ENCODE measurements at places on chromosomes 6 and 20.

- no peak for DNase-seq
Observed at GRCh38 chr6:119343167-119343566, 6.4 kb downstream of the MAN1A1 start.

DNA sequence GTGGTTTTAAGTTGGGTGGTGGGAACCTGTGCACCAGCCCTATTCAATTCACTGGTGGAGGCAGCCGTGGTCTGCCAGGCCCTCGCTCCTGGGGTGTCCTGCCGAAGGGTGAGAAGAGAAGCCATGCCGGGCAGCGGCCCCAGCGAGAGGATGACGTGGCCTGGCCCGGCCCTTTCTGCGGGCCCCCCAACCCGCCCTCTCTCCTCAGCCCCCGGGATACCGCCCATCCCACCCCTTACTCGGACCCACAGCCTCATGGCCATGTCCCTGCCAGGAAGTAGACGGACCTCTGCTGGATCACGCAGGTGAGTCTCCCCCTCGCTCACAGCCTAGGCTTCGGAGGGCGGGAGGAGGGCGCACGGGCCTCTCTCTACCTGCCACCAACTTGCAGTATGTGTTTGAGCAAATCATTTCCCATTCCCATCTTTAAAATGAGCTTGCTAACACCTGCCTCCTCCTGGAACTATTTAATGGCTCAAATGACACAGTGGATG is 30.1 kb downstream of the SNPH start:
- no peak for DNase-seq

DNA sequence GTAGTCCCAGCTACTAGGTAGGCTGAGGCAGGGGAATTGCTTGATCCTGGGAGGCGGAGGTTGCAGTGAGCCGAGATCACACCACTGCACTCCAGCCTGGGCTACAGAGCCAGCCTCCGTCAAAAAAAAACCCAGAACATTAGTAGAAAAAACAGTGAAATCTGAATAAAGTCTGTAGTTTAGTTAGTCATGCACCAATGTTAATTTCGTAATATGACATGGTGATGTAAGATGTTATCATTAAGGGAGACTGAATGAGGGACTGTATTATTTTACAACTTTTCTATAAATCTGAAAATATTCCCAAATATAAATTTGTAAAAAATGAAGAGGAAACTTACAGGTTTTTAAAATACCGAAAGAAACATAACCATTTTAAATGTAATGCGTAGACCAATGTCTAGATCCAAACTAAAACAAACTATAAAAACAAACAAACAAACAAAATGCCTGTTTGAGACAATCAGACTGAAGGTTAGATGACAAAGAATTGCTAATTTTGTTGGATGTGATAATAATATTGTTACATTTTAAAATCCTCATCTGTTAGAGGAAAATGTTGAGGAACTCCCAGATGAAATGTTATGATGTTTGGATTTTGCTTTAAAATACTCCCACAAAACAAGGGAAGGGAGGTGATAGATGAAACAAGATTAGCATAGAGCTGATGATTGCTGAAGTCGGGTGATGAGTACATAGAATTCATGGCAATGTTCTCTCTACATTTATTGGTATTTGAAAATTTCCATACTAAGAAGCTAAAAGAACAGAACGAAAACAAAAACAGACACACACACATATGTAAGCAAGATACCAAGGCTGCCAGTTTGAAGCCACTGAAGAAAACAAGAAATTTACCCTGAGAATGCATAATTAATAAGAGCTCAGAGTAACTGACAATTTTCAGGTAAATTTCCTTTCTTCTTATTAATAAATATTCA is 1.8 kb downstream of the GSTA4 start:
- DNase-seq, result no peak

- no peak for DNase-seq
Observed at GRCh38 chr20:11849270-11849915, 68.3 kb upstream of the BTBD3 start.

DNA sequence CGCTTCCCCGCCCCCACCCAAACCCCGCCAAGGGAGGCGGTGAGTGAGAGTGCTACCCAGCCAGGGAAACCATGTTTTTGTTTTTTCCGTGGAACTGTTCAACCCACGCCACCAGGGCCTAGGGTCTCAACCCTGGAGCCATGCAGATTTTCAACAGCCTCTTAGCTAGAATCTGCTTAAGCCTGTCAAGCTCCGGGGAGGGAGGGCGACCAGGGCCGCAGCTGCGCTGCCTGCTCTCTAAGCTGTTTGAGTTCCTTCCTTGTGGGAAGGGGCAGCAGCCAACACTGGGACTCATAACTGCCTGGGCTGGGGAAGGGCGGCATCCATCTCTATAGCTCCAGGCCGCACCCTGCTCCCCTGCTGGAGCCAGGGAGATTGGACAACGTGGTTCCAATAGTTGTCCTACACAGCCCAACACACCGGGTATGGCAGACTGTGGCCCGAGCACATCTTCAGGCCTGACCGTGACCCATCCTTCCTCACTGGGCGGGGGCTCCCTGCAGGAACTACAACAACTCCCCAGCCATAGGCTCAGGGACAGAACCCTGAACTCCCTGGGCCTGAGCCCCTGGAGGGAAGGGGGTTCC is 1065.7 kb upstream of the MANEA start:
- DNase-seq, result no peak

DNA sequence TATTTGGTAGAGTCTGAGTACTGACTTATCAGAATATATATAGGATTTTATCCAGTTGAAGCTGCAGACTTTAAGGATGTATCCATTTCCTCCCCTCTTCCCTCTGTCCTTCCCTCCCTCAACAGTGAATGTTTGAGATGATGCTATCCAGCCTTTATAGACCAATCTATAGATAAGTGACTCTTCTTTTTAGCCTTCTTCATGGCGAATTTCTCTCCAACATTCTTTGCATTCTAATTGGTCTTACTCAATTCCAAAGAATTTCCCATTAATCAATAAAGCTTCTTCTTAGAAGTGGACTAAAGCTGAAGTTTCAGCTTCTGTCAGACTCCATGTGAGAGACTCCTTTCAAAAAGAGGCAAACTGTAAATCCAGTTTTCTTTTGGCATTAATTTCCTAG is 99.3 kb downstream of the AIG1 start:
- no peak for DNase-seq

- no peak for DNase-seq
Observed at GRCh38 chr20:39150501-39150900, 188.4 kb downstream of the DHX35 start.

DNA sequence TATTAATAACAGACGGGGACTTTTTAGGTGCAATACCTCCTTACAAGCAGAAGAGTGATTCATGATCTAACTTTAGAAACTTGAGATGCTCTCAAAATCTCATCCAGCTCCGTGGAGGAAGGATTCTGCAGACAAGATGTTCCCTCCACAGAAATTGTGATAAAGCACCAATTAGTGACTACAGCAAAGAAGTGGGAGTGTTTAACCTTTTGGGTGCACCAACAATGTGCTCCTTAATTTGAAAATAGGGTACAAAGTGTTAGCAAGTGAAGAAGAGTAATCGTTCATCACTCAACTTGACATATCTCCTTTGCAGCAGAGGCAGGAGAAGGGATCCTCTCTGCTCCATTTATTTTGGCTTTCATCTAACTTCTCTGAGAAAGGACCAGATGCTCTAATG is 22.8 kb upstream of the SCP2D1 start:
- no peak for DNase-seq

- no peak for DNase-seq
Observed at GRCh38 chr6:22756365-22756764, 187.0 kb downstream of the HDGFL1 start.

- DNase-seq, result no peak
Observed at GRCh38 chr6:52910091-52910490, 593 bp upstream of the GSTA3 start.

- no peak for DNase-seq
Observed at GRCh38 chr6:29762781-29763214, 39.6 kb downstream of the HLA-F start.

DNA sequence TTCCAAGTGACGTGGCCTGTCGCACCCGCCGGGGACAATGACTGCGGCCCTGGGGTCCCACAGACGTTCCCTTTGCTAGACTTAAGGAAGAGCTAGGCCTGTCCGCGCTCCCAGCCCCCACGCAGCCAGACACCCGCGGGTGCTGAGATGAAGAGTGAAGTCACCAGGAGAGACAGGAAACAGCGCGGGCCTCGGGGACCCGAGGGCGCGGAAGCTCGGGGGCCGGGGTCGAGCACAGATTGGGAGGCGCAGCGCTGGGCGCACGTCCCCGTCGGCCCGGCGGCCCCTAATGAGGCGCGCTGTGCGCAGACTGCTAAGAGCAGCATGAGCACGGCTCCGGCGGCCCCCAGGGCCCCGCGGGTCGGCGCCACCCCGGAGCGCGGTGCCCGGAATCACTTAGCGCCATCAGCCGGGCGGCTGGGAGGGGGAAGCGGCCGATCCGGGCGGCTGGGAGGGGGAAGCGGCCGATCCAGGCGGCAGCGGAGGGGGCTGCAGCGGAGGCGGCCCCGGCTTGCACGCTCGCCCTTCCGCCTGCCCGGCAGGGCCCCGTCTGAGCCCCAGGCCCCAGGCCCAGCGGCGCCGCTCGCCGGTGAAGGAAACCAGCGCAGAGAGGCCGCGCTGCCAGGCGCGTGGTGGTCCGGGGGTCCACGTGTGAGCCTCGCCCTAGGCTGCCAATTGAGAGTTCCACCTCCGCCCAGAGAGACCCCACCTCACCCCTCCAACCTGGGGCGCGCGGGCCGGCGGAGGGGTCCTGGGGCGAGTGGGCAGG is 8.3 kb upstream of the AVP start:
- DNase-seq, result no peak

DNA sequence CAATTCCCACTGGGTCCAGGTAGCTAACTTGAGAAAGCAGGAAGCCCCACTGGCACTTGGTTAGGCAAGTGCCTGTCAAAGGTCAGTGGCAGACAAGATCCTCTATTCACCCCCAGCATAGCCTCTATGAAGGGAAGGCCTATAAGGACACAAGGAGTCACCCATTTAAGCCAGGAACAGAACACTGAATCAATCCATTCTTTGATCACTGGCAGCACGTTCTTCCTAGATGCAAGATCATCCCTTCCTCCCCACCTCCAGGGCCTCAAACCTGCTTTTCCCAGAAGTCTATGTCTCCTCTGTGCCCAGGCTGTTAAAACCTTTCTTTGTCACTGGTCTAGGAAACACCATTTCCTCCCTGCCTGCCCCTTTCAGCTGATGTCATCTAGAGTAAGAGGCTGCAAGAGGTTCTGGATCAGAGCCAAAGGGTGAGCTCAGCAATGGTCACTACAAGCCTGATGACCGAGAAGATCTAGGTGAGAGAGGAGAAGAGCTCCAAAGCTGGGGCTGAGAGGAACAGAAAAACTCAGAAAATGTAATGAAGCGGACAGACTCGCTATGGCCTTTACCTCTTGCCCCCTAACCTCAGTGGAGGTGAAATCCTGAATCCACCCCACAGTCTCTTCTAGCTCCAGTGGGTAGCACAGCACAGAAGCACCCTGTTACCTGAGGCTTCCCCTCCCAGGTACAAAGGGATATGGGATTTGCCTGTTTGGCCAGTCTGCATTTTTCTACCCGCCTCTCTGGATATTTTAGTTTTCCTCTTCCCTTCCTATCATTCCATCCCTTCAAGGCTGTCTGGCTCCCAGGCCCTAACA is 1.8 kb downstream of the GTPBP2 start:
- DNase-seq, result no peak

DNA sequence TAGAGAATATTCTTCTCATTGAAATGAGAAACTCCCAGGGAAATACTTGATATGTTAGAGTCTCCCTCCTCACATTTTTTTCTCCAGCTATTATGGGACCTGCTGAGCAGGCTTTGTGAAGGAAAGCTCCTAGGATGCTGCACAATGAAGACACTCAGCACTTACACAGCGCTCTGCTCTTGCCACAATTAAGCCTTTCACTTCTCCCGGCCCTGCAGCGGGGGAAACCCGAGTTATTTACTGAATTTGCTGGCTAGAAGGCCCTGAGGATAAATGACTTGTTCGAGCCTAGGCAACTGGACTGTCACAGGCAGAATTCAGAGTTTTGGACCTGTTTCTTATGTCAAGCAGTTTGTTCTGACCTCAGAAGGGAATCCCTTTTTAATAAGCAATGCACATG is 102.0 kb downstream of the MAP3K7 start:
- no peak for DNase-seq

DNA sequence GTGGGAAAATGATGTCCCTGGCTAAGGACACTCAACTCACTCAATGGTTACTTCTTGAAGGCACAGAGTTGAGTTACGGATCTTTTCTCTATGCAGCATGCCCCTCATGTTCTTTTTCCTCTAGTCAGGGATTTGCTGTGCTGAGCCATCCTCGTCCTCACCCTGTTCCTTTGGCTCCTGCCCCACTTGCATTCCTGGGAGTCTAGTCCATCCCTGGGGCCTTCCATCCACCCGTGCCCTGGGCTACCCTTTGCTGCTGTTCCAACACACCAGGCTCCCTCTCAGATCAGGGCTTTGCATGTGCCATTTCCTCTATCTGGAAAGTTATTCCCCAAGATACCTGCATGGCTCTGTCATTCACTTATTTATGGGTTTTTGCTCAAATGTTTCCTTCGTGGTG is 13.3 kb upstream of the KCNG1 start:
- no peak for DNase-seq

DNA sequence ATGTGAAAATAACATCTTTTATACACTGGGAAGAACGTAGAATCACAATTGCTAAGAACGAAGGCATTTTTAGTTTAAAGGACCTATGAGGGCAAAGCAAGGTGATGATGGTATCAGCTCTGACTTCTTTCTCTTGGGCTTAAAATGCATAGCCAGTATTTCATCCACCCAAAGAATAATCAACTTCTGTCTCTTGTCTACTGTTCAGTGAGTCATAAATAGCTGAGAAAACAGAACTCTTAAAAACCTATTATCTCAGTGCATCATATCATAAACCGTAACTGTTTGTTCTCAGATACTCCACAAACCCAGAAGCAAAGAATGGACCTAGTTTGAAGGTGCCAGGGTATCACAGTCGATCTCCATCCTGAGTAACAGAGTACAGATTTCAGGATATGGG is 5.2 kb downstream of the PHF10 start:
- DNase-seq, result no peak

DNA sequence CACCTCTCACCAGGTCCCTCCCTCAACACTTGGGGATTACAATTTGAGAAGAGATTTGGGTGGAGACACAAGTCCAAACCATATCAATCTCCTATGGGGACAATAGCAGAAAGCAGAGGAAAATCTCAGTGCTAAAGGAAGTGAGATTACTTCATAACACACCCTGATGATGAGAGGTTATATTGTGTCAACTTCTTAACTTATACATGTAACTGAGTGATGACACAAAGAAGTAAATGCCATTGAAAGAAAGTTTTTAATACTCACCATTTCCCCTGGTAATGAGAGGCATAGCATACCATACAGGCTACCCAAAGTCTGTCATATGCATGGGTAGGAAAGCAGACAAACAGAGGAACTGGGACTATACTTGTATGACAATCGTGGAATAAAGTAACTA is 137.2 kb downstream of the MMUT start:
- no peak for DNase-seq
